ENCODE measurements at places on chromosomes 2 and 18. TPM values are rescaled to one million over a fixed set of nuclear protein-coding genes. Genes with fewer than 3 reads are reported as not detected.

DNA sequence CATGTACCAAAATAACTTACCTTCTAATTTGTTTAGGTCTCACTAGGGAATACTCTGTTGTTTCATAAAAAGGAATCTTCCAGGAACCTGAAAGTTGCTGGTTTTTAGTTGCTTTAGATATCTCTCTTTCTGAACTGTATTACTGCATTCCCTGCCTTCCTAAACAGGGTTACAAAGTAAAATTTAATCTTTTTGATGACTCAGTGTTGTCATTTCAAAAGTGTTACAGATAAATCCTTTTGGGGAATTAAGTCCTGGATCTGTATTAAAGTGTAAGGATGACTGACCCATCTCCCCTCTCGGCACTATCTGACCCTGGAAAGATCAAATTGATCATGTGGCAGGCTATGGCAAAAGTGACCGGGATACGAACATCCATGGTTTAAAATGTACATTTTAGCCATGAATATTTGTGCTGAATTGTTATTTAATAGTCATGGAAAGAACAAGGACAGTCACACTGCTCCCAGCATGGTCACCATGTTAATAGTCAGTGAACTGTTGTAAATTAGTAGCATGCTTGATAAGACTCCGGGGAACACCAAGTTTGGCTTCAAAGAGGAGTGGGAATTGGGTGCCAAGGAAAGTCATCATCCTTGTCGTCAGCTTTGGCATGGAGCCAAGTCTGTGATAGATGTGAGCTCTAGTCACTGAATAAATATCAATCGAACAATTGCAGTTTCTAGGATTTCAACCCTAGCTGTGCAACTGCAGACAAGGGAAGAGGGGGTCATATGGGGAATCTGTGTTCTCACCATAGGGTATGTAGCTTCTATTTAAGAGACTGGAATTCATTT, 4.2 kb downstream of the PLEKHA3 start:
- no peak for DNase-seq

Gene NPPC
- not detected for total RNA-seq

DNA sequence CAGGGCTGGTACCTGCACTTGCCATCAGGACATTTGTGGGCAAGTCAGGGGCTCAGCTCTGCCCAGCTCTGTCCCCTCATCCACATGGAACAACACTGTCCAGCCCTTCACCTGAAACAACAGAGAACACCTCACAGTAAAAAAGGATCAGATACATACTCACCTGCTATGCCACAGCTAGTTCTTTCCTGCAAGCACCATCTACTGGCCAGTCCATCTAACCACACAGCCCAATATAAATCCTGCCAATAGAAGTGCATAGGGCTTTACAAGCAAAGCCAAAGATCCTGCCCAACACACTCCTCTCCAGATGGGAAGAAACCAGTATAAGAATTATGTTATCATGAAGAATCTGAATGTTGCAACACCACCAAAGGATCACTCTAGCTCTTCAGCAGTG, 52.2 kb upstream of the GALNT13 start:
- no peak for DNase-seq

Gene EGR4
- total RNA-seq = not detected

DNA sequence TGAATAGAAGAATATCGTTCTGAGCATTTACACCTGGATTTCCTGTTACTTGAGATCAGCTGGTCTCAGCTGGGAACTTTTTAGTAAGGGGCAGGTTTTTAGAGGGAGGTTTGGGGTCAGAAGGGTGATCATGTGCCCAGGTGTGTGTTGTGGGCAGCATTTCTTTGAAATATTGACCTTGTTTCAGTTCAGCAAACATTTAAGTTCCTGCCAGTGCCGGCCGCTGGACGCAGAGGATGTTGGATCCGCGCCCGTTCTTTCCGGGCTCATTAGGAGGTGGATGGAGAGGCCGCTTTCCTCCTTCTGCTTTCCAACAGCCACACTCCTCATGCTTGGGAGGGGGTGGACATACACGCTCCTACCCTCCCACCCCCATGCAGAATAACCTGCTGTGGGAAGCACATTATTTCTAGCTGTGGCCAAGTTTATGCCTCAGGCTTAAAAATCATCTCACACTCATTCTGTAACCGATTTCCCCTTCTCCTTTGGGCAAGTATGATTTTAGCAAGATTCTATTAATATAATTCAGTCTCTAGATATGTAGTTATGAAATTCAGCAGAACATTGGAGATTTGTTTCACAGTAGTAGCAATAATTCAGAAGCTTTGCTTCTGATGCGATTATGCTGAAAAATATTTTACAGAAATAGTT, 131.4 kb downstream of the ZNF236 start:
- DNase-seq = no peak

DNA sequence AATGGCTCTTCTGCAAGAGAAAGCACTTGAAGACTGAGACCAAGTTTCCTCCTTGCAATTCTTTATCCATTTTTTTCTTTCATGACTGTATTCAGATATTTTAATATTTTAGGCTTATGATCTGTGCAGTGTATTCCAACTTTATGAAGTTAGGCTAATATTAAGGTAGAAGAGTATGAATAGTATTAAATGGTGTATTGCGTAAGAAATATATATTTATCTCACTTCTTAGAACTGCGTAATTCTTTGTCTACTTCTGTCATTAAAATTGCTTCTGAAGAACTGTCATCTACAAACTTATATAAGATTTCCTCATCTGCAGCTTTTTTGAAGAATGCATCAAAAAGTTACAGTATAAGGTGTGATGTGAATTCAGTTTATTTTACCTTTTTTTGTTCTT, 183.2 kb downstream of the DLGAP1 start:
- DNase-seq = no peak

Gene UGT1A4
- not detected for total RNA-seq

GRCh38 chr2:138698428-138698827, 81.8 kb downstream of the NXPH2 start:
- DNase-seq = no peak

- no peak for DNase-seq
These were observed 107.5 kb upstream of the CDCA7 start for GRCh38 chr2:173247156-173247555.

DNA sequence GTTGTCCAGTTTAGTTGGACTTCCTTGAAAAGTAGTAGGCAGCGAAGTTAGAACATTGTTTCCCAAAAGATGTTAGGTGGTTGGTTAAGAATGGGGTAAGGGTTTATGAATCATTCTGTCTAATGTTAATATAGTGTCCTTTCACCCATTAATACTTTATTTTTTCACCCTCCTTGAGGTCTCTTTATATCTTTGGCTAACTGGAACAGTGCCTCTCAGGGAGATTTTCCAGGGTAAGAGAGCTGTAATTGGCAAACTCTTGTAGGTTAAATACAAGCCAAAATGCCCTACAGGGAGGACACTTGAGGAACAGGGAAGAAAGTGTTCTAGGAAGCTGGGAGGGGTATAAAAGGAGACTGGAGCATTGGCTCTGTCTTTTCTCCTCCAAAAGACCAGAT, 22.3 kb downstream of the C18orf63 start:
- no peak for DNase-seq

Gene CD302
- 10.6 TPM for total RNA-seq

- DNase-seq = no peak
These were observed 71.0 kb downstream of the SPIRE1 start for GRCh38 chr18:12586956-12587355.

All from chondrocyte (in vitro differentiated cells).